ENCODE measurements at places on chromosomes 5 and 9. TPM values are rescaled to one million over a fixed set of nuclear protein-coding genes. Genes with fewer than 3 reads are reported as not detected.

DNA sequence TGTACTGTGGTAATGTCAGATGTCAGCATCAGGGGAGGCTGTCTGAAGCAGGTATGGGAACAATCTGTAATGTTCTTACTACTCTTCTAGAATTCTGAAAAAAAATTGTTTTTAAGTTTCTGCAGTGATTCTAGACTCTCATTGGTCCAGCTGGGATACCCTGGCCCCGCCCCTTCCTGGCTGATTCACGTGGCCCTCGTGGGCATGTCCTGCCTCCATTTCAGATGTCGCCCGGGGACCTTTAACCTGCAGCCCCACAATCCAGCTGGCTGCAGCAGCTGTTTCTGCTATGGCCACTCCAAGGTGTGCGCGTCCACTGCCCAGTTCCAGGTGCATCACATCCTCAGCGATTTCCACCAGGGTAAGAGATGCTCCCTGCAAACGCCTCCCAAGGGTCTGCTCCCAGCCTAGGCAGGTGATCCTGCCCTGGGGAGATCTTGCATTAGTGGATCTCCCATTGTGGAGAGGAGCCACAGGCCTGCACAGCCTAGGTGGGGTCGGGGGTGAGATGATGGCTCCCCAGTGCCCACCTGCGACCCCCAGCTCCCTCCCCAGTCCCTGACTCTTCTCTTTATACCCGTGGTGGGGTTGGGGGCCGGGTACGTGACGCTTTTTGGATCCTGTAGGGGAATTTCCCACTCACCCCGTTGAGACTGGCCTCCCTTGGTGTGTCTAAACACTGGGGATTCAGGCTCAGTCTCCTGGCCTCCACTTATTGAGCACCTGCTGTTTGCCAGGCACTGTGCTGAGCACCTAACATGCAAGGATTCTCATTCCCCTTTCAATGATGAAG is 36.5 kb downstream of the LAMC3 start:
- no peak for DNase-seq
- H3K27ac ChIP-seq, result no peak overlapping the region
- no peak overlapping the region for H3K4me3 ChIP-seq
- H3K36me3 ChIP-seq, result no peaks in the 10 kb centered on the region
- H3K27me3 ChIP-seq, result peaks cover 48% of the 10 kb centered on the region
- H3K4me1 ChIP-seq, result no peaks in the 10 kb centered on the region

MOB3B gene
- total RNA-seq, result 0.03 TPM

- no peaks in the 10 kb centered on the region for H3K36me3 ChIP-seq
- DNase-seq, result no peak
- H3K27ac ChIP-seq, result no peak overlapping the region
- no peaks in the 10 kb centered on the region for H3K4me1 ChIP-seq
- no peak overlapping the region for H3K4me3 ChIP-seq
- H3K27me3 ChIP-seq, result peaks cover 1% of the 10 kb centered on the region
Observed at GRCh38 chr5:10488144-10488543, 46.5 kb downstream of the ROPN1L start.

PRDM9 gene
- not detected for total RNA-seq

GRCh38 chr9:123260340-123260739 is 8.0 kb downstream of the STRBP start:
- DNase-seq, result no peak
- no peak overlapping the region for H3K4me3 ChIP-seq
- no peak overlapping the region for H3K27ac ChIP-seq
- no peaks in the 10 kb centered on the region for H3K27me3 ChIP-seq

GRCh38 chr9:89850153-89850552 is 245.3 kb downstream of the GADD45G start:
- peaks cover 5% of the 10 kb centered on the region for H3K27me3 ChIP-seq
- no peaks in the 10 kb centered on the region for H3K4me1 ChIP-seq
- H3K36me3 ChIP-seq, result no peaks in the 10 kb centered on the region

RMRP gene
- total RNA-seq, result 4,025 TPM

GRCh38 chr9:115401756-115402327 is 283.9 kb upstream of the TNC start:
- H3K36me3 ChIP-seq, result no peaks in the 10 kb centered on the region
- no peak for DNase-seq
- no peak overlapping the region for H3K4me3 ChIP-seq
- H3K27me3 ChIP-seq, result no peaks in the 10 kb centered on the region
- no peak overlapping the region for H3K27ac ChIP-seq
- no peaks in the 10 kb centered on the region for H3K4me1 ChIP-seq

ARL10 gene
- 0.18 TPM for total RNA-seq

- no peak for DNase-seq
- no peak overlapping the region for H3K27ac ChIP-seq
- H3K4me3 ChIP-seq, result no peak overlapping the region
- no peaks in the 10 kb centered on the region for H3K4me1 ChIP-seq
- peaks cover 22% of the 10 kb centered on the region for H3K27me3 ChIP-seq
Observed at GRCh38 chr5:159409801-159410200, 79.5 kb upstream of the IL12B start.

RASGEF1C gene
- total RNA-seq, result not detected

- H3K27ac ChIP-seq, result no peak overlapping the region
- no peaks in the 10 kb centered on the region for H3K27me3 ChIP-seq
- H3K4me1 ChIP-seq, result no peaks in the 10 kb centered on the region
- DNase-seq, result no peak
Observed at GRCh38 chr5:72222521-72222920, 97.5 kb downstream of the MRPS27 start.

BTNL3 gene
- total RNA-seq, result not detected

DNA sequence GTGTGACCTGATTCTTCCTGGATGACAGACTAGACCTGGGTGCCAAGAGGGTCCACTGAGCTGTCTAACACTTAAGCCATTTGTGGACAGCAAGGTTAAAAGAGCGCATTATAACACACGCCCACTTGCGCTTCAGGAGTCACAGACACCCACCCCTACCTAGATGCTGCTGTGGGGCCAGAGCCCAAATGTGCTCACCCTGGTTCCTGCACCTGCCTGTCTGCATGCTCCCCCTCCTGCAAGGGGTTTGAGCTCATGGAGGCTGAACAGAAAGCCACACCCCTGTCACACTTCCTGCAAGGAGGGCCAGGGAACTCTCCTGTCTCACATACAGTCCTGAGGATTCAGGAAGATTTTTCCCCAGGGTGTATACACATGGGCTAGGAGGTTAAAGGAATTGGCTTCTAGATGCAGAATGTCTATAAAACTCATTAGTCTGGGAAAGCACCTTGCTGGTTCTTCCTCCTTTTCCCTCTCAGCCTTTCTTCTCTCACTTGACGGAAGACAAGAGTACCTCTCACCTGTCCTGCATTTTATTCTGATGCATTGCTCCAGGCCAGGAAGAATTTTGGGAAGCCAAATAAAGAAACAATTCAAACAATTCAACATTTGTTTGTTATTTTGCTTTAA is 87.4 kb upstream of the LHFPL2 start:
- no peaks in the 10 kb centered on the region for H3K27me3 ChIP-seq
- no peak for DNase-seq
- H3K36me3 ChIP-seq, result no peaks in the 10 kb centered on the region
- H3K4me3 ChIP-seq, result no peak overlapping the region

DNA sequence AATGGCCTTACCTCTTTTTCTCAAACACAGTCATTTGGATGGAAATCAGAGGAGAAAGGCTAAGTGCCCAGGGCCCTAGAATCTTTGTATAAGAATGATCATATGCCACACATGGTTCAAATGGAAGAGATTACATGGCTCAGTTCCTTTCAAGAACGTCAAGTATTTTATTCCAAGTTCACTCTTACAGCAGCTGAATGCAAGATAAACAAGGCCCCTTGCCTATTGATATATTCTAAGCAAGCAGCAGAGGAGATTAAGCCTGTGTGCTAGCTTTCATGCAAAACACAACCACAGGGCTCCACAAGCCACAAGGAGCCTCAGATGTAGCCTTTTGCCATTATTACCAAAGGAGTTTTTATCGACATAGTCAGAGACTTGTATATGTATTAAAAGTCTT is 55.3 kb upstream of the SLCO6A1 start:
- no peaks in the 10 kb centered on the region for H3K36me3 ChIP-seq
- DNase-seq, result no peak
- no peak overlapping the region for H3K27ac ChIP-seq
- H3K27me3 ChIP-seq, result no peaks in the 10 kb centered on the region
- no peak overlapping the region for H3K4me3 ChIP-seq

DNA sequence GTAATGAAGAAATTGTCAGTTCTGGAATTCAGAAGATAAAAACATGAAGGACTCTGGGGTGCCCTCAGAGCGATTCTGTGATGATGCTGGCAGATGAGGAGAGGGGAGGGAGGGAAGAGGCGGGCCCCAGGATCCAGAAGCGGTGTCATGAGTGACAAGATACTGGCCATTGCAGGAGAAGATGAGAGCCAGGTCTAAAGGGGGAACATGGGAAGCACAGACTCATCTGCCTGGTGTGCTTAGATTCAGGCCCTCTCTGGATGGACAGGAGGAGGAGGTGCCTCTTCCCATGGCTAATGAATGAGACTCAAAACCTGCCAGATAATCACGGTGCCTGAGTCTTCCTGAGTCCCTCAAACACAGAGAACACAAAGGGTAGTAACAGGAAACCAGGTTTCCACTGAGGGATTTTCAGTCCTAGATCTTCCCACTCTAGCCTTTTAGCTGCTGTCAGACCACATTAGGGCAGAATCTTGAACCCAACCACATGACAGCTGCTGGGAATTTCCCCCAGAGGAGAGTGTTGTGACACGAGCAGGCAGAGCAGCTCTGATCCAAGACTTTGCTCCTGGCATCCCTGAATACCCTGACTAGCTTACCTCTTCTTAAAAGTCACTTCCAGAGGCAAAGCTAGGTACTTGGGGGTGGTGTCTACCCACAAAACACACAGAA is 28.2 kb upstream of the HSPA9 start:
- H3K4me3 ChIP-seq, result no peak overlapping the region
- DNase-seq, result no peak
- H3K36me3 ChIP-seq, result no peaks in the 10 kb centered on the region
- no peak overlapping the region for H3K27ac ChIP-seq

LECT2 gene
- not detected for total RNA-seq

GRCh38 chr5:167658889-167659288 is 632.6 kb upstream of the WWC1 start:
- H3K36me3 ChIP-seq, result no peaks in the 10 kb centered on the region
- H3K27ac ChIP-seq, result no peak overlapping the region
- H3K4me1 ChIP-seq, result no peaks in the 10 kb centered on the region
- H3K27me3 ChIP-seq, result no peaks in the 10 kb centered on the region

DNA sequence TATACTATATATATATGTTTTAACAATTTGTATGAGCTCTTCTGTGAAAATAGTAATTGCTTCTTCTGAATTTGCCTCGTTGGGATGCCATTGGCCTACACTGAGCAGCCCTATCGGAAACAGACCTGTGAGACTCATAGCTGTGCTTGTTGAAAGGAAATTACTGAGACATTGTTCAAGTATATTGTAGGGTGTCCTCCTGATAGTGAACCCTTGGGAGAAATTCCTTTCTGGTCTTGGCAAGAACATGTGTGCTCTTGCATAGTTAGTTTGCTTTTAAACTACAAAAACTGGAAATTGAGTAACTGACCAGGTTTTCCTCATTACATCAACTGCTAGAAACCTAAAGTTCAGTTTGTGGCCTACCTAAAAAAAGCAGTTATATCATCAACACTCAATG is 160.9 kb downstream of the LURAP1L start:
- H3K4me3 ChIP-seq, result no peak overlapping the region
- H3K27me3 ChIP-seq, result no peaks in the 10 kb centered on the region
- DNase-seq, result no peak
- no peaks in the 10 kb centered on the region for H3K36me3 ChIP-seq
- no peaks in the 10 kb centered on the region for H3K4me1 ChIP-seq
- no peak overlapping the region for H3K27ac ChIP-seq

PSAT1 gene
- total RNA-seq, result 262 TPM

DNA sequence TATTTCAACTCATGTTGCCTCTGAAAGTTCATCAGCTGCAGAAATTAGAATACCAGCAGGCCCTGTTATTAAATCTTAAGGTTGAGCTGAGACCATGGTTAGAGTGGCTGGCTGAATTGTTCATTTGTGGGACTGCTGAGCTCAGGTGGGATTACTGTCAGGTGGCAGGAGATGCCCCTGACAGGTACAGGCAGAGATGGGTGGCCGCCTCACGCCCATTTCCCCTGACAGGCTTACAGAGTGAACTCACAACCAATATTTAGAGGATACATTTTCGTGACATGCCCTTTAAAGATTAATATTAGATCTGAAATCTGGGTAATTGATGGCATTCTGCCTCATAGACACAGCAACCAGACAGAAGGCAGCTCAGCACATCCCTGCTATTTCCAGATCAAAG is 136.0 kb downstream of the MVB12B start:
- H3K27me3 ChIP-seq, result no peaks in the 10 kb centered on the region
- no peak for DNase-seq
- H3K4me3 ChIP-seq, result no peak overlapping the region
- no peaks in the 10 kb centered on the region for H3K4me1 ChIP-seq
- H3K27ac ChIP-seq, result no peak overlapping the region

Data from HepG2 (cell line).